NCI-H187 (cell line): ENCODE measurements at places on chromosomes 4 and X.

DNA sequence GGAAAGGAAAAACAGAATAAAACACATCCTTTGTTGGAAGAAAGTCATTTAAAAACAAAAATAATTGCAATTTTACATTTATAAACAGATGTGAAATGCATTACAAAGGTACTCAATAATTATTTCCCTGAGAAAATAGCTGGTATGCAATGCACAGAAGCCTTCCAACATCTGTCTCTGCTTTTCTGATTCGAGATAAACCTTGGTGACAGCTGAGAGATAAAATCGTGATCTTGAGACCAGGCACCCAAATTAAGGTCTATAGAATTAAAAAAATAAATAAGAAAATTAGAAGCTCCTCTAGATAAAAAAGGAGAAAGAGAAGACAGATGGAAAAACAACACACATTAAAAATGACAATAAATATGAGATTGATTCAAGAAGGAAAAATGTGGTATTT is 544.0 kb downstream of the SPRY1 start:
- no peak for DNase-seq

- no peak for DNase-seq
Observed at GRCh38 chrX:53266914-53267313, 14.5 kb downstream of the IQSEC2 start.

GRCh38 chr4:6582889-6583490 is 8.0 kb downstream of the MAN2B2 start:
- no peak for DNase-seq

DNA sequence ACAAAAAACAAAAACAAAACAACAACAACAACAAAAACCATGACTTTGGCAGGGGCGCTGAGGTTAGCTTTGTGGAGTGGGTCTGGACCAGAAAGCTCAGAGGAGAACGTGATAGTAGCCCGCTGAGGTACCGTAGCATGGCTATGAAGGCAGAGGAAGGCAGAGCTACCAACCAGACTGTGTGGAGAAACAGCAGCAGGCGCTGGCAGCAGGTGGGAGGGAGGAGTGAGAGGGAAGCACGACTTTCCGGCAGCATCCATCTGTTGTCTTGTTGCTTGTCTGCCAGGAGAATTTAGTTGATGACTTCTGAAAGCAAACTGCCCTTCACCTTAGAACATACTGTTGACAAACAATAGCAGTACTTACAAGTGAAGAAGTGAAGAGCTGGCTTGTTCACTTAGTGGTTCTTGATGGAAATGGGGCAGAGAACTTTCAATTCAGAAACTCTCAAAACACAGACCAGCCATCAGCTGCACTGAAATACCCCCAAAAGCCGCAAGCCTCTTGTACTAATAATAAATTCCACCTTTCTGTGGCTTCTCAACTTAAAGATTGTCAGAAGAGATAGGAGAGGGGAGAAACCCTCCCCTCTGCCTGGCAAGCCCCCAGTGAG is 447.2 kb downstream of the SLITRK2 start:
- DNase-seq: peak; percentile 18

- no peak for DNase-seq
Observed at GRCh38 chr4:183499801-183500200, 5.1 kb upstream of the ING2 start.
